ENCODE measurements at places on chromosomes 6 and 20.

DNA sequence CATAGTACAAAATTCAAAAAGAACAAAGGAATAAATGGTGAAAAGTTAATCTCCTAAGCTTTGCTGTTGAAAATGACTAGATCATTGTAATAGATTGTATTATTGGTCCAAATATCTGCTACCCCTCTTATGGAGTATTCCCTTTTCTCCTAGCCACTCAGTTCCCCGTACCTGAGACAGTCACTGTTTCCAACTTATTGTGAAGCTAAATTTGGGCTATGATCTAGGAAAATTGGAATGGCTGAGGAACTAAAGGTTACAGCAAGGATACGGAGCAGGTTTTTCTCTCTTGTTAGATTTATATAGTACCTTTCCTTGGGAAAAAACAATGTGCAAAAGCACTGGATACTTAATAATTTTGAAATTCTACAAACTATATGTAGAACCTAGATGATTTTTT is 17.3 kb downstream of the DHX35 start:
- DNase-seq, result no peak

DNA sequence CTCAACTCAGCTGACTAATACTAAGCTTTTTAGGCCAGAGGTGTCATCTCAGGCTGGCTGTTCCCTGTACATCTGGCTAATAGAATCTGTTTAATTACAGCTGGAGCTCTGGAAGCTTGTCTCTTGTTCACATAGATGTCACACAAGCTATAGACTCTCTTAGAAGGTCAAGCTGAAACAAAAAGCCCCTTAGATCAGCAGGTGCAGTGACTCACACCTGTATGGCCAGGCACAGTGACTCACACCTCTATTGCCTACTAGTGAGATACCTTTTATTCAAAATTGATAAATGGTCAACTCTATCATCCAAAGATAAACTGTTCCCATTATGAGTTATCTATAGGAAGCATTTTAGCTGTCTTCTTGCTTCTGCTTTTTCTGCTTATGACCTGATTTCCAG is 29.9 kb upstream of the MTHFD1L start:
- no peak for DNase-seq

GRCh38 chr6:158042245-158042798 is 60.7 kb downstream of the SYNJ2 start:
- DNase-seq, result no peak

DNA sequence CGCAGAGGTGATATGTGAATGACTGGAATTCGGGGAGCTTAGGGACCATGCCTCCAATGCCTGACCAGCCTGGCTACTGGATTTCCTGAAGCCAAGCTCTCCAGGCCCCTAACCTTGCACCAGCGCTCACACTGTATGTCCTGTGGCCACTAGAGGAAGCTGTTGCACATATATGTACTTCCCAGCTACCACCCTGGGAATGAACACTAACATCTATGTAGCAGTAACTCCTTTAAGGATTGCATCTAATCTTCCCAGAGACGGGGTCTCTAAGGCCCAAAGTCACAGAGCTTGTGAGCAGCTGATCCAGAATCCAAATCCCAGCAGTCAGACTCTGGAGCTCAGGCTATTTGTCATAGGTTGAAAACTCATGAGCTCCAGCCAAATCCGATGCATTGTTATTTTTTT is 20.4 kb upstream of the BPIFB1 start:
- no peak for DNase-seq

DNA sequence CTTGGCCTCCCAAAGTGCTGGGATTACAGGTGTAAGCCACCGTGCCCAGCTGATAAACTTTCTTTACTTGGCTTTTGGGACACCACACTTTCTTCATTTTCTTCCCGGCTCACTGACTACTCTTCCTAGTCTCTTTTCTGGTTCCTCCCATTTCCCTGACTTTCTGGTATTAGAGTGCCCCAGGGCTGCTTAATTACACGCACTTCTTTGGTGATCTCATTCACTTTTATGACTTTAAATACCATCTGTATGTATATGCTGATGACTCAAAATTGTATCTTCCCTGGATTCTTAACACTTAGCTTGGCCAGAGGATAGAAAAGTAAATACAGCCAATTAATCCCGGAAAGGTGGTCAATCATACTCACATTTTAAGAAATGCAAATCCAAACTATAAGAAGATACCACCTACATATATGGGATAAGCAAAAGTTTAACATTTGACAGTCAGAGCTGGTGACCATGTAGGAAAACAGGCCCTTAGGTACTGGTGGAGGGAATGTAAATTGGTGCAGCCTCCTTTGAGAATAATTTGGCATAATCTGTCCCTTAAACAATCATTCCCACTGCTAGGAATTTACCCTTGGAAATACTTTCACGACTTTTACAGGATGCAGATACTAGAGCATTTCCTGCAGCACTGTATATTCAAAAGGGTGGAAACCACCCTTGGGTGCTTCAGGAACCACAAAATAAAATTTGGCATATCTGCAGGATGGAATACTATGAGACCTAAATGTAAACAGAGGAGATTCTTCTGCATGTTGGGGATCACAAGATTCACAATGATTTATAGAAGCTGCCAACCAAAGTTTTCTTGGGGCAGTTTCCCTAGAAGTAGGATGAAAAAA is 9.4 kb upstream of the NANP start:
- no peak for DNase-seq

DNA sequence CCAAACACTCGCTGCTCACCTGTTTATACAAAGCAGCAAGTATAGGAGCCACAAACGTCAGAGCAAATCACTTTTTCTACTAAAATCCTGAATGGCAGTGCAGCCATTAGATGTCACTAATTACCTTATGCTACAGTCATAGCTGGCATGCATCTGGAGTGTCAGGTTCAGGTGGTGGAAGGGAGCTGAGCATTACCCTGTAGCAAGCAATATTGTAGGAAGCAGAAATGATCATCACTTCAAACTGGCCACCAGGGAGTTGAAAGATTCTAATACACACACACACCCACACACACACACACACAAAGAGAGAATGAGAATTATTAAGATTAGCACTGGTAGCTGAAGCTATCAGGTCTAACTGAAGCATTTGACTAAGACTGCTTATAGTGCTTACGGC is 75.8 kb downstream of the EFHC1 start:
- DNase-seq, result no peak

DNA sequence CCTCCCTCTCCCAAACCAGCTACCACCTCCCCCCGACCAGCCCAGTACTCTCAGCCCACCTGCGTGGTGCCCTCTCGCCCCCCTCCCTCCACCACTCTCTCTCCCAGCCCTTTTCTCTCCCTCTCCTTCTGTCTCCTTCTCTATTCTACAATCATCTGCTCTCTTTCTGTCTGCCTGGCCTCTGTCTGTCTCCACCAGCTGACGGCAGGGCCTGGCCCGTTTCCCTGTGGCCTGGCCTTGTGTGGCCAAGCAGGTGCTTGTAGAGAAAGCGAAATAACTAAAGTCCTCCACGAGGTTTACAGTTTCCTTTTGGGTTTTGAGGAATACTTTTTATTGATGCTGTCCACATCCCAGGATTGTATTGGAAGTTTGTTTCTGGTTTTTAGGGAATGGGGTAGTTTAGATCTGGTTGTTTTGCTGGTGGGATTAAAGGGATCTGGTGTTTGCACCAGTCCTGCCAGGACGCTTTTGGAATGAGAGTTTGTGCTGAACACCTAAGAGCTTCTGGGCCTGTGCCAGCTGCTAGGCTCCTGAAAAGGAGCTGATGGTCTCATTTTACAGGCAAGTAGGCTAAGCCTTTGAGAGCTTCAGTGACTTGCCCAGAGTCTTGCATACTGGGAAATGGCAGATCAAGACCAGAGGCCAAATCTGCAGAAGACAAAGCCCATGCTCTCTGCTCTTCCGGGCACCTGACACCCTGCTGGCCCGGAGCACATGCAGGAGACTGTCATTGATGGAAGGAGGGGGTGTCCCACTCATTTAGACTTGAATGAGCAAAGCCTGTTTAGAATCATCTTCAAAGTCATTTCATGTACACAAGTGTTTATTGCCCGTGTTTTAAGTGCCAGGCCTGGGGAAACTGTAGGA is 161.7 kb downstream of the SYCP2 start:
- DNase-seq, result no peak

- no peak for DNase-seq
These were observed 17.4 kb downstream of the MYLK4 start for GRCh38 chr6:2733324-2733723.

GRCh38 chr6:31272436-31272835 is 544 bp upstream of the HLA-C start:
- DNase-seq, result no peak

GRCh38 chr6:1941534-1941933 is 303.9 kb downstream of the GMDS start:
- no peak for DNase-seq

DNA sequence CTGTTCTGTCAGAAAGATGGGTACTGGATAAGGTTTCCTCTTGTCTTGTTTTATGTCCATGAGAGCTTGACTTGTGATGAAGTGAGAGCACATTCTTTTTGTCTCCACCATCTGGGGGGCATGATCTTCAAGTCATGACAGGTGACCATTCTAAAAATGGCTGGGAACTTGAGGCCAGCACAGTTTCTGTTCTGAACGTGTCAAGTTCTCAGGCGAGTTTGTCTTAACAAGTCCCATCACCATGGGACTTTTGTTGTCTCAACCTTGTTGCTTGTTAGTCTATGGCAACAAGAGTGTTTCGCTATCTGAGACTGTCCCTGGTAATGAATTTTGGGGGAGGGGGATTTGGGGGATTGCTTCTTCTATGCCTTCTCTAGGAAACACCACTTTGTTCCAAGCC is 25.6 kb upstream of the ENPP4 start:
- no peak for DNase-seq

DNA sequence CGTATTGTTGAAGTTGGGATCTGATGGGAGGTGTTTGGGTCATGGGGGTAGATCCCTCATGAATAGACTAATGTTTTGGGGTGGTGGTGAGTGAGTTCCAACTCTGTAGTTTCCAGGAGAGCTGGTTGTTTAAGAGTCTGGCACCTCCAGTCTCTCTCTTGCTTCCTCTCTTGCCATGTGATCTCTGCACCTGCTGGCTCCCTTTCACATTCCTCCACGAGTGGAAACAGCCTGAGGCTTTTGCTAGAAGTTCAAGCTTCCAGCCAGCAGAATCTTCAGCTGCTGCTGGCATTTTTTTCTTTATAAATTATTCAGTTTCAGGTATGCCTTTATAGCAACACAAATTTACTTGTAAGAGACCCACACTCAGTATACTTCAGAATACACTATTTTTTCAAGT is 1021.6 kb downstream of the EYS start:
- no peak for DNase-seq

DNA sequence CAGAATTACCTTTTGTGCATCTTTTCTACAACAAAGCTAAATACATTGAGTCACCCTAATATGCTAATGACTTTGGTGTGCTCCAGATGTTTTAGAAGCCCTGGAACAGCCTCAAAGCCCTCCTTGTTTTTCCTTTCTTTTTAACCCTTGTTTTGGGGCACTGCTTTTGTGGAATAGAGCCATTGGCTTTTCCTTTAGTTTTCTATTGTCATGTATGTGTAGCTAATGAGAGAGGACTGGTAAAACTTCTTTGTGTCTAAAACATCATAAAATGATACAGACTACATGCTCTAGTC is 158.8 kb downstream of the JARID2 start:
- DNase-seq, result no peak

- no peak for DNase-seq
These were observed 261.4 kb upstream of the JARID2 start for GRCh38 chr6:14984519-14984853.

GRCh38 chr6:161373905-161374451 is 100.1 kb upstream of the AGPAT4 start:
- no peak for DNase-seq

- no peak for DNase-seq
These were observed 11.5 kb downstream of the MDC1 start for GRCh38 chr6:30705620-30706019.

DNA sequence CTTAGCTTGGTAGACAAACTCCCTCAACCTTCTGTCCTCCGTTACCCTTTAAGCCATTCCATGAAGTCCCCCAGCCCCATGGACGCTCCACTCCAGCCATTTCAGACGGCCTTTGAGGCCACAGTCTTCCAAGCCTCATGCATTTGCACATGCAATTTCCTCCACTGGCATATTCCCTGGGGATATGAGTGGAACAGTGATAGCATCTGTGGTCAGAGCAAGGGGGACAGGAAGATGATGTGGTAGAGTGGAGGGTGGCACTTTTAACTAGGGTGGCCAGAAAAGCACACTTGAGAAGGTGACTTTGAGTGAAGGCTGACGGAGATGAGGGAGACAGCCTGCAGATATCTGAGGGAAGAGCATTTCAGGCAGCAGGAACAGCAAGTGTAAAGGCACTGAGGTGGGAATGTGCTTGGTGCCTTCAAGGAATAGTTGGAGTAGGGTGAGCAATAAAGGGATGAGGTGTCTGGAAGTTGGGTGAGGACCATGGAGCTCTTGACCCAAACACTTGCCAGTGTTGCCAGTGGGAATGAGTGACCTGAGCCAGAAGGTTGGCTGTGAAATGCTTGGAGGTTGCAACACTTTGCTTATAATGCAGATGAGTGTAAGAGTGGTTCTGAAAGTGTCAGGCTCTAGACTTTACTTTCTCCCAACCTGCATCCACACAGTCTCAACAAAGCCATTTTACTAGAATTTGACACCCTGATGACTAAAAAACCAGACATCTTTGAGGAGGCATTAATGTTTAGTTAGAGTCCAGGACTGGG is 275.6 kb upstream of the SUPT3H start:
- no peak for DNase-seq

GRCh38 chr6:3825331-3825831 is 23.8 kb upstream of the FAM50B start:
- DNase-seq, result no peak

DNA sequence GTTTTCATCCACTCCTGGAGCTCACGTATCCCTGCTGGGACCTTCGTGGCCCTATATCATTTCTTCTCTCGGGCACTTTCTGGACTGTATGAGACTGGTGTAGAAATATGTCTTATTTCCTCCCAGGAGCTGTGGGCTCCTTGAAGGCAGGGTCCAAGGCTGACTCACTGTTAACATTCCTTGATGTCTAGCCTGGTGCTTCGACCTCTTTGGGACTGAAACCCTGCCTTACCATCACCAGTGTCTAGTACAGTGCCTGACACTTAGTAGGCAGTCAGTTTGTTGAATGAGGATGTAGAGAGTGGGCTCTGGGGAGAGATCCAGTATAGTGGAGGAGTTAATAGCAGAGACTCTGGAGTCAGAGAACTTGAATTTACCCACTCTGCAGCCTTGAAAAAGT is 23.6 kb downstream of the POFUT1 start:
- DNase-seq, result no peak

GRCh38 chr6:15620611-15621010 is 42.2 kb downstream of the DTNBP1 start:
- no peak for DNase-seq

GRCh38 chr6:114090626-114091025 is 119.7 kb upstream of the HDAC2 start:
- DNase-seq, result no peak

DNA sequence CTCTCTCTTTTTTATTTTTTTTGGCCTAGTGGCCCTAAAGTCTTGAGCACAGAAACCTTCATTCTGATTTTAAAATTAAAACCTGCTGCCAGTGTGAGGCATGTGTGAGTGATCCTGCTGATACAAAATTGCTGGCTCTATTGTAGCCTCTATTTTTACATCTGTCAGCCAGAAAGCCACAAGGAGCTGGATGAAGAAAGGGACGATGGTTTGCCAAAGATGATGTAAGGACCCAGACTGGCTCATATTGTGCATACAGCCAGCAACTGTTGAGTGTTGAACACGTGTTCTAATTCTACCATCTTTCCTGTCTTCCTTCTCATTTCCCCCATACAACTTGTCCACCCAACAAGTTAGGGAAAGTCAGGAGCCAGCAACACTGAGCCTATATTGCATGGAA is 40.8 kb upstream of the ATXN1 start:
- no peak for DNase-seq
